ENCODE measurements at places on chromosomes 4 and X.

DNA sequence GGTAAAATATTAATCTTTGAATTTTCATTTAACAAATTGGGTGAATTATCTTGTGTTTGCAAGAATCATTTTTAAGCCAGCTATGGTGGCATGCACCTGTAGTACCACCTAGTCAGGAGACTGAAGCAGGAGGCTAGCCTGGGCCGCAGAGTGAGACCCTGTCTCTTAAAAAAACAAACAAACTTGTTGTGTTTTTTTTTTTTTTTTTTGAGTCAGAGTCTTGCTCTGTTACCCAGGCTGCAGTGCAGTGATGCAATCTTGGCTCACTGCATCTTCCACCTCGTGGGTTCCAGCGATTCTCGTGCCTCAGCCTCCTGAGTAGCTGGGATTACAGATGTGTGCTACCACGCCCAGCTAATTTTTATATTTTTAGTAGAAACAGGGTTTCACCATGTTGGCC, 2.2 kb downstream of the TXLNG start:
- no peak for DNase-seq

DNA sequence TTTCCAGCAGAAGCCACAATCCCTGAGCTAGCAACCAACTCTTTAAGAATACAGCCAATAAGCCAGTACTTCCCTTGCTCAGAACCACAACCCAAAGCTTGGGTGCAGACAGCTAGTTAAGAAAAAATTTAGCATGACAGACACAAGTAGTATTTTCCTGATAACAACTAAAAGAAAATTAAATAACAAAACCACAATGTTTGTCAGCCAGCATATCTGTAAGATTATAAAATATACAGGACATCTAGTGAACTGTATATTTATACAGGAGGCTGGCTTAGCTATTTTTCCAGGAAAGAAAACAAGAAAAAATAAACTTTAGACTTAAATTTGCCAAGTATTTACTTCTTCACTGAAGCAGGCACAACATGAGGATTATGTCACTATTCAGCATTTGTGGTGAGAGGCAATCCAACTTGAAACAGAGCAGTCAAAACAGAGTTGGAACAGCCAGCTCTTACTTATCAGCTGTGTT, 6.6 kb downstream of the PF4V1 start:
- no peak for DNase-seq

- no peak for DNase-seq
These were observed 567.7 kb downstream of the KCNIP4 start for GRCh38 chr4:21380861-21381260.

DNA sequence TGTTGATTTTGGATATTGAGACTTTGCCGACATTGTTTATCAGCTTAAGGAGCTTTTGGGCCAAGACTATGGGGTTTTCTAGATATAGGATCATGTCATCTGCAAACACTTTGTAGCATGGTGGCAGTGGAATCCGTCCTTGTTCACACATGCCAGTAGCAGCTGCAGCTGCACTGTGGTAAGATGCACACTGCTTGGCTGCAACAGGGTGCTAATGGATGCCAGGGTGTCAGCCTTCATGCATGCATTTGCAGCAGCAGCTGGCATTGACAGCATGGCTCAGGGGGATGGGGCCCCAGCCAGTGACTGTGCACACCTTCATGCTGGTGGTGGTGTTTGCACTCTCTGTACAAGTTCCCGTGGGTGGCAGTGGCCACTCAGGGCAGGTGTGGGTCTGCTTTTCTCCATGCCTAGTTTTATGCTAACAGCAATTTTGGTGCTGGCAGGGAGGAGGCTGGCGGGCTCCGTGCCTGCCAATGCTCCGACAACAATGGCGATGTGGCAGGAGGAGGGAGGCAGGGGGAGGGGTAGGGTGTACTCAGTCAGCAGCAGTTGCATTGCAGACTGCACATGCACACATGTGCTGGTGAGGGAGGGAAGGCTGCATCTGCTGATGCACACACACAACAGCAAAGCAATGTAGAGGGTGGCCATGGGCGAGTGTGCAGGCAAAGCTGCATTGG, 37.5 kb downstream of the BEX3 start:
- no peak for DNase-seq

- DNase-seq, result no peak
These were observed 58.9 kb upstream of the BCOR start for GRCh38 chrX:40156470-40157227.

- no peak for DNase-seq
These were observed 36.0 kb downstream of the HTR2C start for GRCh38 chrX:114619874-114620273.

All from NCI-H446 treated with DMSO at 0.1 percent for 48 hours (cell line).